ENCODE measurements at places on chromosomes 1 and 21.

DNA sequence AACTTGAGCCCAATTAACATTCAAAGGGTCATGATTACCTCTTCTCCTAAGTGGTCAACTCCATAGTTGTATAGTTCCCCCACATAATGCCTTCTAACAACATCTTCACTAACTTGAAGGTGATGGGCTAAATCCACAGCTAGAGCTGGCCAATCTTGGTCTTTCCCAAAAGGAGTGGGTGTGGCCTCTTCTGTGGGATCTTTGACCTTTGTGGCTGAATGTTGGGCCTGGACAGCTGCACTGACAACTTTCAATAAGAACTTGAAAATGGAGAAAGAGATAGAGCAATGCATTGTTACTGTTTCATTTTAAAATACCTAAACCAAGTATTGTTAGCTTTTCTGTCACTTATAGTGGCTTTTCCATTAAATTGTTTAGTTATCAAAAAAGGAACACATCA, 59.2 kb downstream of the IARS2 start:
- DNase-seq, result no peak

DNA sequence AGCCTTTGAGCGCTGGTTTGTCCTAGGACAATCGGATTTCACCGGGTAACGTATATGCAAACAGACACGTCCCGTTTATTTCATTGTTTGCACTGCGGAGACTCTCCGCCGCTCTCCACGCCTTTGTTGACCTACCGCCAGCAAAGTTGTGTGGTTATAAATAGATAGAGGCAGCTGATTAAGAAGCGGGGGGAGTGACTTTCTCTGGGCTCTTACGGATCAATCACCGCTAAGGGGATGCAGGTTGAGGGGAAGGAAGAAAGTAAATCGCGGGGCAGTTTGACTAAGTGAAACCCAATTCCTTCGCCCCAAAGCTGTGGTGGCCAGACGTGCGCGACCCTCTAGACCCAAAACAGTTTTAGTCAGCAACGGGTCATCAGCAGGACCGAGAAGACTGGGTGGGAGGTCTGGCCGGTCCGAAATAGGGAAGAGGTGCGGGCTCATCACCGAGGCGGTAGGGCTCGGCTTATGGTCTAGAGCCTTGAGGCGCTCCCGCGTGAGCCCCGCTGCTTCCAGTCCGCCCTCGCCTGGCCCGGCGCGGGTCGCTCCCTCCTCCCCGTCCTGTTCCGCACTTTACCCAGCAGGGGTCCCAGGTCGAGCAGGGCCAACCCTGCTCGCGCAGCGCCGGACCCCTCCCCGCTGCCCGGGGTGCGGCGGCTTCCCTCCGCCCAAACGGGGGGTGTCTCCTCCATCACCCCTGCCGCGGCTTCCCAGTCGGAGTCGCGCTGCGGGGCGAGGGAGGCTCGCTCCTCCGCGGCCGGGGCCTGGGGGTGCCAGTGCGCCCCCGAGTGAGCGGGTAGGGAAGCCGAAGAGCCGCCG, 120.8 kb upstream of the RRP15 start:
- DNase-seq, result peak; percentile 78

DNA sequence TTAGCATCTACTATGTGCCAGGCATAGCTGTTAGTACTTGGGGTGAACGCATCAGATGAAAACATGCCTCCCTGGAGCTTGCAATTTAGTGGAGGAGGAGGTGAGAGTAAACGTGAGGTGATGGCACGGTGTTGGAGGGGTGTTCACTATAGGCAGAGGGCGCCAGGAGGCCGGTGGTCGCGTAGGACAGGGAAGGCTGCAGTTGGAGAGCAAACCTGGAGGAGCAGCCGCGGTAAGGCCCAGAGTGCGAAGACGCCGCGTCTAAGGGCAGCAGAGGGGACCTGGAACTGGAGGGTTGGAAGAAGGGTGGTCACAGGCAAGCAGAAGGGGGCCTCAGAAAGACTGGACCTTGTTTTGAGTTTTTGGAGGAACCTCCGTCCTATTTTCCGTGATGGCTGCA, 30.2 kb upstream of the TRIM17 start:
- DNase-seq, result no peak

- DNase-seq, result no peak
These were observed 601.0 kb downstream of the NUF2 start for GRCh38 chr1:163922743-163923201.

- no peak for DNase-seq
These were observed 135.3 kb upstream of the KCNK1 start for GRCh38 chr1:233478611-233479010.

DNA sequence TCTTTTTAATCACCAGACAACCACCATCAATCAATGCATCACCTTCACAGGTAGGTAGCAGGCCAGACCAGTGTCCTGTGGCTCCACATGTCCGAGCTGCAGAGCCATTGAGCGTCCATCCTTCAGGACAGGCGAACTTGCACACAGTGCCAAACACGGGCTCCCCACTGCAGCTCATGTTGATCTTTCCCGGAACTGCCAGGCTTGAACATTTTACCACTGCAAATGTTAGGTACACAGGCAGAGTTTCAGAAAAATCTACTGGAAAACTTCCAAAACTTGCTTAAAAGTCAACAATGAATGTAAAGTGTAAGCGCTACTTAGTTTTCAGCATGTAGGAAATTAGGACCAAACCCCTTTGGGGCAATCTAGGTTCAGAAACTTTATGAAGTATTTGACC, 6.6 kb downstream of the SELE start:
- DNase-seq, result no peak

GRCh38 chr1:169527451-169528214, 41.9 kb upstream of the SLC19A2 start:
- no peak for DNase-seq

GRCh38 chr1:59007429-59007819, 223.6 kb upstream of the JUN start:
- DNase-seq, result no peak

- no peak for DNase-seq
These were observed 208.9 kb upstream of the GREM2 start for GRCh38 chr1:240820816-240821215.

DNA sequence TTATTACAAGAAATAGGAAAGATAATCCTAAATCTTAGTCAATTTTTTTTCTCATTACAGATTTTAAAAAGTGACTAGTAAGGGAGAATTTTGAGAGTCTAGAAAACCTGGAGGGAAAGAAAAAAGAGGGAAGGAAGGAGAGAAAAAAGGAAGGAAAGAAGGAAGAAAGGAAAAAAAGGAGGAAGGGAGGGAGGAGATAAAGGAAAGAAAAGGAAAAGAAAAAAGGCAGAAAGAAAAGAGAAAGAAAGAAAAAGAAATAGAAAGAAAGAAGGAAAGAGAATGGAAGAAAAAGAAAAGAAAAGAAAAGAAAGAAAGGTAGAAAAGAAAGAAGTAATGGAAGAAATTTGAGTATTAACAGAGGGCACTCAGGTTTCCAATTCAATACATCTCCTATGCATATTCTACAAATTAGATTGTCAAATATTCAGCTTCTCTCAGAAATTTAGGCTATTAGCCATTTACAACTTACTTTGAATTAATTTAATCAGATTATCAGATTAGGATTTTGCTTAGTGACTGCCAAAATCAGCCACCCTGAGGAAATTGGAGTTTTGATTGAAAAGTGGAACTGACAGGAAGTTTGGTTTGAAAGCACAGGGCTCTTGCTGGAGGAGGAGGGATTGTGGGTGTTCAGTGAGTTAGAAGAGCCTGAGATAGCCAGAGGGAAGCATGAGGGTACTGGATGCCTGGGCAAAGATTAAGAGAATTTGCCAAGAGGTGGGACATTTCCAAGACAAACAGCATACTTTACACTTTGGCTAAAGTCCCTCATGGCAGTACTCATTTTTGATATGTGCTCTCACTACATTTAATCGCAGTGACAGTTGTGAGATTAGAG, 677.8 kb downstream of the USP25 start:
- DNase-seq, result no peak

- no peak for DNase-seq
These were observed 5.4 kb downstream of the PPP2R5A start for GRCh38 chr1:212290608-212291007.

GRCh38 chr1:42815941-42816584, 859 bp upstream of the ERMAP start:
- DNase-seq, result no peak

DNA sequence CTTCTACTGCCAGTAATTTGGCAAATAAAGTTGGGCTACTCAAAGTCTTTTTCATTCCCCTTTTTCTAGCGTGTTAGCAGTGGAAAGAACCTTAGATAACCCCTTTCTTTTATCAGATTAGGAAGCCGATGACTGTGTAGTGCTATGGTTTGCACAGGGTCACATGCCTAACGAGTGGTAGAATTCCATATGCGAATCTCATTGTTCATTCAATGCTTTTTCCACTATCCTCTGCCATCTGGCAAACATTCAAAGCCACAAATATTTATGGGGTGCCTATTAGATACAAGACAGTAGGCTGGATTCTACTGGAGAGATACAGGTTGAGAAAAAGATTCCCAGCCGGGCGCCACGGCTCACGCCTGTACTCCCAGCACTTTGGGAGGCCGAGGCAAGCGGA, 14.9 kb upstream of the IER5 start:
- no peak for DNase-seq

GRCh38 chr1:83734420-83734819, 264.5 kb downstream of the TTLL7 start:
- DNase-seq, result no peak

DNA sequence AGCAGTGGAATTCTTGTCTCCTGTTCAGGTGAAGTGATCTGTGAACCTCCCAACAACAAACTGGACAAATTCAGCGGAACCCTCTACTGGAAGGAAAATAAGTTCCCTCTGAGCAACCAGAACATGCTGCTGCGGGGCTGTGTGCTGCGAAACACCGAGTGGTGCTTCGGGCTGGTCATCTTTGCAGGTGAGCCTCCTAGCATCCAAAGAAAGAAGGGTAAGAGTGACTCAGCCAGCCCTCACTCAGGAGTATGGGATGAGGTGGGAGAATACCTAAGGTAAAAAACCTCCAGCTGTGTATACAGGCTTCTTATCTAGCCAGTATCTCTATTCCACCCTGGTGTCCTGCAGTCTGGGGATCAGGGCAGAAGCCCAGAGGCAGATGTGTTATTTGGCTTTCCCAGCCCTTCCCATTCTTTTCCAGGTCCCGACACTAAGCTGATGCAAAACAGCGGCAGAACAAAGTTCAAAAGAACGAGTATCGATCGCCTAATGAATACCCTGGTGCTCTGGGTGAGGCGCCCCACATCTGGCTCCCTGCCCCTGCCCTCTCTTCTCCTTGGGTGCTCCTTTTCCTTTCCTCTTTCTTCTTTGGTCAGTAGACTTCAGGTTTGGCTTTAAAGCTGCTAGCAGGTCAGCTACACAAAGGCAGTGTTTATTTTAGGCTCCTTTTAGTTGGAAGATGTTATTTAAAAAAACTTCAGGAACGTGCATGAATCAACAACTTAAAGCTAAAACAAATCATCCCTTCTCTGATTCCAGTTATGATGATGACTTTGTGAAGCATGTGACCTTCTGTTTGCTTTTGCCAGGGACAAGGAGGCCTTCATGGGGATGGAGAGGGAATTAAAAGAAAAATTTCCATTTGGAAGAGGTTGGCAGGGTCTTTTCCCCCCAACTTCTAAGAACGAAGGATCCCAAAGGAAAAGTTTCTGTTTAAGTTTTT, 9.0 kb downstream of the ATP8B2 start:
- no peak for DNase-seq

DNA sequence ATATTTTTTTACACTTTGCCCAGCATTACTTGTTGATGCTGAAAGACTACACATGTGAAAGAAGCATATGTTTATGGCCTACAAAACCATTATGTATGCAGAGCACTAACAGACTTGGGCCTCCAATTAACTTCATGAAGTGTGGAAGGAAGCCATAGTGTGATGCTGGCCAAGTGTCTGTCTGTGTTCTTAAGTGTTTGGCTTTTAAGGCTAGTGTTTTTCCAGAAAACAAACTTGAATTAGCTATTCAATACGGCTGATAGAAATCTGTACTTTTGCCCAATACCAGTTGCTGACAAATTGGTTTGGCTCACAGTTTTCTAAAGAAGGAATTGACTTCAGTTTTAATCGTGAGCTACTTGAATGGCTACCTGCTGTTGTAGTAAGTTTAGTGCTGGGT, 136.1 kb downstream of the ADGRL2 start:
- DNase-seq, result no peak

DNA sequence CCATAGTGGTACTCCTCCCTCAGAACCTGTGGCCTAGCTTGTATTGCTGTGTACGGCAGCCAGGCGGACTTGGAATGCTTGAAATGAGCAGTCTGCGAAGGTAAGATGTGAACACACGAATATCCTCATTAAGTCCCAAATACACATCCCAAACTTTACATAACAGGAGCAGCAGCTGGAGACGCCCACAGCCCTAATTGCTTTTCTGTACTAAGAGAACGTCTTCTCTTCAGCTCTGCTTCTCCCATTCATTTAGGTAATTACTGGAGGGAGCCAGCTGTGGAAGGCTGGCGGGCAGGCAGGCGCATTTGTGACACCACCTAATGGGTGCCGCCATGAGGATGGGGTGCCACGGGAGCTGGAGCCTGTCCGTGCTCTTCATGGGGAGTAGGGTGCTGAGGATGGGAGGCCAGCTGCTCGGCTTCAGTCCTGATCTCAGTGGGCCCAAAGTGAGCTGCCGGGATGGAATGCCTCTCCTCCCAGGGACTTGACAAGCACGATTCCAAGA, 66.6 kb upstream of the POU3F1 start:
- DNase-seq, result no peak

DNA sequence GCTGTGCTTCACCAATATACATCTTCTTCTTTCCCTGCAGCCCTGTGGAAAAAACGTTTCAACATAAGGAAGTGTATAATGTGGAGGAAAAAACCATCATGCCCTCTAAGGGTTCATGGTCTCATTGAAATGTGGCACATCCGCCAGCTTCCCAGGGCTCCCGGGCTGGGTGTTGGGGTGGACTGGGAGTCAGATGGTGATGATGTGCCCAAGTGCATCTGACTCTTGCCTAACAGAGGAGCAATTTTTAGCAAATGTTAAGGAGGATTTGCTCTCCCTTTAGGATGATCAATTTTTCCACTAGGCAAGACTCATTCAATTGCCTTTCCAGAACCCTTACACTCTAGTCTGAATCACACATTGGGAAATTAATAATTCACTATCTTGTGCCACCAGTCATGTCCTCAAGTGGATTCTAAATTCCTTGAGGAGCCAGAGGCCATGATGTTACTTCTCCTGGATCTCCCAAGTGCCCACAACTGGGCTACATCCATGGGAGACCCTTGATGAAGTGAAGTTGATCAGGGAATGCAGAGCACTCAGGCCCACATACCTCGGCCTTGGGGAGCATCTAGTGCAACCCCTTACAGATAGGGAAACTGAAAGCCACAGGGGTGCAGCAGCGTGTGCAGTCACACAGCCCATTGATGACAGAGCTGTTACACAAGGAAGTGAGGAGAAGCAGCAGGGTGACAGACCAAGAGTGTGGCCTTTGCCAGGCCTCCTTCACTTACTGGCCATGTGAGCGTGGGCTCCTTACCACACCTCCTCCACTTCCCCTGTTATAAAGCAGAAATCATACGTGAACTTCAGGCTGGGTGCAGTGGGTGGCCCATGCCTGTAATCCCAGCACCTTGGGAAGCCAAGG, 100.0 kb upstream of the SLC44A3 start:
- DNase-seq, result no peak

All from NCI-H526 treated with DMSO at 0.1 percent for 48 hours (cell line).